ENCODE measurements at places on chromosomes 2 and 18.

GRCh38 chr2:162062559-162062958, 11.5 kb downstream of the DPP4 start:
- DNase-seq: no peak

GRCh38 chr2:217934321-217935131, 68.3 kb downstream of the TNS1 start:
- DNase-seq: no peak

DNA sequence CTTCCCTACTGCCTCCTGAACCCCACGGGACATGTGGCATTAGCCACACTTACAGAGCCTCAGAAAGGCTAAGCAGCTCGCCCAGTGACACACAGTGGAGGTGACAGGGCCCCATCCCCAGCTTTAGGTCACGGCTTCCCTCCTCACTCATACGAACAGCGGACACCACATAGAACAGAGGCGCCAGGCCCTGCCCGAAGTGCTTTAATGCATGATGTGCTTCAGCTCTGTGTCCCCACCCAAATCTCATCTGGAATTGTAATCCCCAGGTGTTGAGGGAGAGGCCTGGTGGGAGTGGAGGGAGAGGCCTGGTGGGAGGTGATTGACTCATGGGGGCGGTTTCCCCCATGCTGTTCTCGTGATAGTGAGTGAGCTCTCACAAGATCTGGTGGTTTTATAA, 135.3 kb downstream of the PTGR3 start:
- DNase-seq: peak; percentile 17

DNA sequence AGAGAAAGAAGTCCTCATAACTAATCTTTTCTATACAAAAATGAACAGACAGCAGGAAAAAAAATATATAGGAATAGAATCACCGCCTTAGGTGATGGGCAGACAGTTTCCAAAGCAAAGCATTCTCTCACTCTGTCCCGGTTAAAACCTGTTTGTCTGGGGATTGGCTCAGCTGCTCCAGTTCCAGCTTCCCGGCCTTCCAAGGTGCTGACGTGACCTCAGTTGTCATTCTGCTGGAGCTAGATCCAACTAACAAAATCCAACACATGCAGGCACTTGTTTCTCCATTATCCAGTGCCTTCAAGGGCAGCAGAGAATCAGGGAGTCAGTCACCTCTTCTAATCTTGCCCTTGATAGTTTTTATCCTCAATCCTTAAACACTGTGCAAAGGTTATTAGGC, 52.8 kb downstream of the IKZF2 start:
- no peak for DNase-seq

DNA sequence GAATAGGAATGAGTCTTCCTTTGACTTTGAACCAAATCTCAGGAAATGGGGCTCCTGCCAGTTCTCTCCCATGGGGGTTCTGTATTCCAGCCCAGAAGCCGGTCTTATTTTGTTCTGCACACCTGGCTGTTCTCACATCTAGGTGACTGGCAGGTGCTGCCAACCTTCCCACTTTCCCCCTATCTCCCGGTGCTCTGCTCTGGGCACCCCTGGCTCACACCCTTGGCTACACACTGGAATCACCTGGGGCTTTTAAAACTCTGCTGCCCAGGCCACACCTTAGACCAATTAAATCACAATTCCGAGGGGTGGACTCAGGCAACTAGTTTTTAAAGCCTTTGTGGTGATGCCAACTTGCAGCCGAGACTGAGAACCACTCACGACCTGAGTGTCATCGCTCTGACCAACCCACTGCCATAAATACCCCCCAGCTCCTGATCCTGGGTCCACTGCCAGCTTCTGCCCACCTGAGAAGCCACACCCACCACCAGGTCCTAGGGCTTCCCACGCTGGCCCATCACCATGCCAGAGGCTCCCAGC, 69.2 kb downstream of the KCNF1 start:
- DNase-seq: no peak
